ENCODE measurements at places on chromosomes 4 and X. TPM values are rescaled to one million over a fixed set of nuclear protein-coding genes. Genes with fewer than 3 reads are reported as not detected.

The DUX4 gene
- not detected for total RNA-seq

The VCX2 gene
- total RNA-seq: not detected

The SPINK2 gene
- not detected for total RNA-seq

The SOD3 gene
- 19.7 TPM for total RNA-seq

The OFD1 gene
- total RNA-seq: 49.0 TPM

The NXF2B gene
- 0.44 TPM for total RNA-seq

The SSX1 gene
- not detected for total RNA-seq

The HTR2C gene
- 0.49 TPM for total RNA-seq

The BMP2K gene
- 90.1 TPM for total RNA-seq

The CPLX1 gene
- total RNA-seq: 9.2 TPM

The OPRPN gene
- total RNA-seq: 9.1 TPM

The GPR82 gene
- not detected for total RNA-seq

The FAM149A gene
- total RNA-seq: 14.5 TPM

The TKTL2 gene
- total RNA-seq: 0.33 TPM

The FAM9B gene
- total RNA-seq: not detected

The CCDC110 gene
- 3.7 TPM for total RNA-seq

The DCAF4L1 gene
- 0.16 TPM for total RNA-seq

The GAGE12F gene
- total RNA-seq: not detected

The ADH1A gene
- not detected for total RNA-seq

The TRIM2 gene
- 192 TPM for total RNA-seq

The FOXR2 gene
- total RNA-seq: not detected

The CXorf38 gene
- total RNA-seq: 16.0 TPM

The MAGEA12 gene
- not detected for total RNA-seq

The FGB gene
- not detected for total RNA-seq

The POF1B gene
- total RNA-seq: 2.1 TPM

The REELD1 gene
- total RNA-seq: not detected

The MAPK10 gene
- 179 TPM for total RNA-seq

The ZNF630 gene
- total RNA-seq: 12.4 TPM

The TREX2 gene
- 0.27 TPM for total RNA-seq

The FGFBP2 gene
- total RNA-seq: not detected

The PGRMC2 gene
- 116 TPM for total RNA-seq

The MRFAP1L1 gene
- total RNA-seq: 115 TPM

The PSAPL1 gene
- total RNA-seq: 0.05 TPM

The TLL1 gene
- 23.9 TPM for total RNA-seq

The HAND2 gene
- total RNA-seq: 0.33 TPM

The PHKA1 gene
- 8.4 TPM for total RNA-seq

The SLITRK2 gene
- 14.2 TPM for total RNA-seq

The CABS1 gene
- not detected for total RNA-seq

The HPGDS gene
- total RNA-seq: 1.3 TPM

The F8 gene
- total RNA-seq: 5.9 TPM

The PPP1R2C gene
- total RNA-seq: not detected

The GRPEL1 gene
- 16.2 TPM for total RNA-seq

The TBC1D25 gene
- total RNA-seq: 10.0 TPM

The TEX13B gene
- not detected for total RNA-seq

The USP26 gene
- not detected for total RNA-seq

The RBM3 gene
- 124 TPM for total RNA-seq

The NPY2R gene
- total RNA-seq: 1.3 TPM

The PLP1 gene
- total RNA-seq: 123 TPM

The TMEM154 gene
- total RNA-seq: 1.6 TPM

The GABRQ gene
- 1.6 TPM for total RNA-seq

The CACNA1F gene
- 27.9 TPM for total RNA-seq

Data from camera-type eye (tissue), 1 donor.